ENCODE measurements at places on chromosomes 6 and 20.

GRCh38 chr6:18302561-18303439 is 38.5 kb upstream of the DEK start:
- no peak for DNase-seq

GRCh38 chr20:47220161-47220582 is 136.3 kb downstream of the ZMYND8 start:
- DNase-seq, result no peak

- DNase-seq, result no peak
Observed at GRCh38 chr6:154974485-154975149, 20.5 kb upstream of the TIAM2 start.

DNA sequence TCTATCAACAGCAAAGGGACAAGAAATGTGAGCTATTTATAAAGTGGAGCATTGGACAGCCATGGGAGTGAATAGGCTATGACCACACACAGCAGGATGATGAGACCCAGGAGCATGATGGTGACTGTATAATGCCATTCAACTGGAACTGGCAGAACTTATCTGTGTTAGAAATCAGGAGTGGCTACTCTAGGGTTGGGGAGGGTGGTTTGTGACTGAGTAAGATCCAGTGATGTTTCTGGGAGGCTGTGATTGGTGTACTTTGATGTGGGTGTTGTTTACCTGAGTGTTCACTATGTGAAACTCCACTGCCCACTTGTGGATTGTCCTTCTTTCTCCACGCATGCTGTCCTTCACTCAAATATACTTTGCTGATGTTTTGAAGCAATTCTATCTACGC is 11.5 kb upstream of the HLA-B start:
- DNase-seq, result no peak

GRCh38 chr6:33717934-33718455 is 6.5 kb upstream of the UQCC2 start:
- no peak for DNase-seq

- DNase-seq, result no peak
Observed at GRCh38 chr20:17614176-17614811, 44.4 kb downstream of the DSTN start.

DNA sequence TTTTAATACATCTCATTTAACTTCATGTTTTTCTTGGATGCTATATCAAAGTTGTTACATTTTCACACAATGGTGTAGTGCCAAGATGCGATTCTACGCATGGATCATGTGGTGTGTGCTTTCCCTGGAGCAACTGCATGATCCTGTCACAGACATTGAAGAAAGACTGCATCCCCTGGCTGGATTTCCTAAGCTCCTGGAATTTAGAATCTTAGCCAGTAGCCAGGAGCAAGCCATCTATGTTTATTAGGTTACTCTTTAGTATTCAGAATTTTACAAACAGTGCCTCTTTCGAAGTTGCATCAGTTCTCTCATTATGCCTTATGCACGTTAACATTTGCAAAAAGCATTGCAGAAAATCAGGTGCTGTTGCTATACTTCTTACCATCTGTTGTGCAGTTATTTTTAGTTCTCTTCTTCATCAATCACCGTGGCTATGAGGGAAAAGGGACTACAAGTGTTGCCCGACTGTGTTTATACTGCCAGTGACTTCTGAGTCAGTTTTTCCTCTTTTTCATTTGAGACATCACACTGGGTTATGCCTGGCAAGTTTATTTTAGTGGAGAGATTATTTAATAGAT is 584.2 kb downstream of the BCKDHB start:
- DNase-seq, result no peak

DNA sequence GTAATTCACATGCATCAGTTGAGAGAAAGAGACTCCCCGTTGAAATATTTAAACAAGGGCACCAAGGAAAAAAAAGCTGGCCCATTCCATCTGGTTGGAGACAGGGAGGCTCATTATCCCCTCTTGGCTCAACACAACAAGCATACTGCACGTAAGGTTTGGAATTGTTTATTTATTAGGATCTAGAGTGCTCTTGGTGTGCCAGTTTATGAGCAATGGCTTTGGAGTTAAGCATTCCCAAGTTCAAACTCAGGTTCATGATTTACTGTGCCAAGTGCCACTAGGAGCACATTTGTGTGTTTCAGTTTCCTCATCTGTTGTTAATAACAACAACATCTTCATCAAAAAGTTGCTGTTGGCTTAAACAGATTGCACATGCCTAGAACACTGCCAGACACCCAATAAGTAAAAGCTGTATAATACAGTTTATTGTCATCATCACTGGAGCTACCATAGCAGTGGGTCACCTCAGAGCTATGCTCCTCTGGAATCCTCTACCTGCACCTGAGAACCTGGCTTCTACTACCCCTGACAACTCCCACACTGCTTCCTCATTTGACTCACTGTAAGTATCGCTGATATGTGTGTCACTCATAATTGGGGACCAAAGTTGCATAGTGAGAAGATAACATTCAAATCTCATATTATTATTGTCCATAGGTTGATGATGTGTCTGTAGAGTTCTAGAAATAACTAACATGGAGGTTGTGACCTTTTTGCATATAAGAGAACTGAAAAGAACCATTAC is 5.4 kb downstream of the SLC17A3 start:
- DNase-seq, result no peak

DNA sequence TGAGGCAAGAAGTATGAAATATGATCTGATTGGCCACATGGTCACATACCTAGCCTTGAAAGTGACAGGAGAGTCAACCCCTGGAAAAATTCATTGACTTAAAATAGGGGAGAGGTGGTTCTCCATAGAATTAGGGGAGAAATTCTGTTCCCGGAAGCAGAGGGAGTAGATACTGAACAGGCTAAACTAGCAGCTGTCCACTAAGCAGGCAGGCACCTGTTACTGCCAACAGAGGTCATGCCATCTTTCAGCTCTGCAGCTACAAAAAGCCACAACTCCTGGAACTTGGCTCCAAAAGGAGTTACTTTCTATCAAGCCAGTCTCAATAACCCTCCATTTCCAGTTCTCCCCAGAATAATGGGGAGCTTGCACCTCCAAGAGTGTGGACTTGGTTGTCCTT is 352.5 kb downstream of the MAFB start:
- DNase-seq, result no peak

Data from esophagus squamous epithelium (tissue), 5 donors.